ENCODE measurements at places on chromosomes 13 and 19.

- no peak for DNase-seq
Observed at GRCh38 chr19:16612636-16613035, 15.4 kb downstream of the MED26 start.

GRCh38 chr13:77994166-77994565 lies 75.5 kb upstream of the EDNRB start:
- DNase-seq = no peak

DNA sequence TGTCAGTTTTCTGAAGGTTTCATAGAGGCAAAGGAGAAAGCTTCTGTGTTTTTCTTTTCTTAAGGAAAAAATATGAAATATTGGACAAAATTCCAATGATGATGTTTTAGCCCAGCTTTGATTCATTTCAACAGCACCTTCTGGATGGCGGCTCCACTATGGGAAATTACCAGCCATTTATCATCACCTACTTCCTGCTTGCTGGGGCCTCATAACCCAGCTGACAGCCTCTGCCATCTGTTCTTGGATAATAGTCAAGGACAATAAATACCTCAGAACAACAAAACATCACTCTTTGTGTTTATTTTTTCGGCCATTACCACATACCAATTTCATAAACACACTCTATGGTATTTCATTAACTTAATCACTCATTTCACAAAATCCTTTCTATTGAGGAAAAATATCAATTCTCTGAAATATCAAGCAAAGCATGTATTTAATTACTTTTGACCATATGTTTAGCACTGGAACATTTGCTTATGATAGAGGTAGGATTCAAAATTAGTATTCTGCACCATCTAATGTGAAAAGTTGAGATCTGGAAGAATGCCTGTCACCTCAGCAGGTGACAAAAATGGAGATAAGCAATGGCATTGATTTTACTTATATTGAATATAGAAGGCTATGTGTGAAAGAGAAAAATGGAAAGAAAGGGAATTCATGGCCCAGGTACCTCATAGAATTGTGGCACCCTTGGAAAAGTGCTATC lies 629.7 kb downstream of the LIG4 start:
- DNase-seq = no peak

DNA sequence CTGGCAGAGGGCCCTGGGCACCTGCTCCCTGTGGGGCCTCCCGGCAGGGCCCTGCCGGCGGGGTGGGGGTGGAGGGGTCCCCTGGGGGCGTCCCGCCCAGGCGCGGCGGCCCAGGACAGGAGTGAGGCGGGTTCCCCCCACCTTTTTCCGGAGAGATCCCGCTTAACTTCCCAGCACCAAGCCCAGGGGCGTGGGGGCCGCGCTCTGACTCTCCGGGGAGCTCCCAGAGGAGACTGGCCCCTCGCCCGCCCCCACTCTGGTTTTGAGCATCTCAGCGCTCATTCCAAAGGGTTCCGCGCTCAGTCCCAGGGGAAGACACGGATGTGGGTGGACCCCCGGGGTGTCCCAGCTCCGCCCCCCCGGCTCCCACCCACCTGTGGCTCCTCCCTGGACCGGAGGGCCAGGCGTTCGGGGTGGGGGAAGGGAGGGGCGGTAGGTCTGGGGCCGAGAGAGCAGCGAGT lies 476 bp downstream of the C2CD4C start:
- no peak for DNase-seq

GRCh38 chr13:58908019-58908679 lies 1255.6 kb downstream of the DIAPH3 start:
- no peak for DNase-seq

DNA sequence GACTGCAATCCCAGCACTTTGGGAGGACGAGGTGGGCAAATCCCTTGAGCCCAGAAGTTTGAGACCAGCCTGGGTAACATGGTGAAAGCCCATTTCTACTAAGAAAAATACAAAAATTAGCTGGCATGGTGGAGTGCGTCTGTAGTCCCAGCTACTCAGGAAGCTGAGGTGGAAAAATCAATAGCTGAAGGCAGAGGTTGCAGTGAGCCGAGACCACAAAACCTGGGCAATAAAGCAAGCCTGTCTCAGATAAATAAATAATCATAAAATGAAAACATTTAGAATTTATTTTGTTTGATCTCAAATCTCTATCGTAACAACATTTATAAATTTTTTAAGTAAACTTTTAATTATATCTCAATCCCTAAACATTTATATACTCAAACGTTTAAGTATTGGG lies 36.6 kb downstream of the USP12 start:
- DNase-seq = no peak

GRCh38 chr19:30446850-30447552 lies 74.8 kb downstream of the ZNF536 start:
- no peak for DNase-seq

- DNase-seq = no peak
Observed at GRCh38 chr19:1103132-1103707, 574 bp upstream of the GPX4 start.

- no peak for DNase-seq
Observed at GRCh38 chr19:47176071-47176626, 45.5 kb downstream of the SAE1 start.

DNA sequence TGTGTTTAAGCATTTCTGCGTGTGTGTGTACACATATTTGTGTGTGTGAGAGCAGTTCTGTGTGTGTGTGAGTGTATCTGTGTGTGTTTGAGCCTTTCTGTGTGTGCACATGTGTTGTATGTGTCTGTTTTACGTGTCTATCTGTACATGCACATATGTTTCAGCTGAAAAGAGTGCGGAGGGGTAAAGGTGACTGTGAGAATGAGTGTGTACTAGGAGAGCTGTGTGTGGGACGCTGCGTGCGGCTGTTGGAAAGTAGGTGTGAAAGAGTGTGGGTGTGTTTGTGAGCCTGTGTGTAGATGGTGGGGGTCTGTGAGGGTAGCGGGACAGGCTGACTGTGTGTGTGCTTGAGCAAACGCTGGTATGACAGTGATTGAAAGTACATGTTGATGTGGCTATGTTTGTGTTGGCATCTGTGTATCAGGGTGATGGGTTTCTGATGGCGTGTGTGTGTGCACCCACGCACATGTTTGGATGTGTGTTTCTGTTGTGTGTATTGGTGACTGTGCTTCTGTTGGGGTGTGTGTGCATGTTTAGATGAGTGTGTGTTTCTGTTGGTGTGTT lies 7.5 kb upstream of the TPM4 start:
- no peak for DNase-seq

DNA sequence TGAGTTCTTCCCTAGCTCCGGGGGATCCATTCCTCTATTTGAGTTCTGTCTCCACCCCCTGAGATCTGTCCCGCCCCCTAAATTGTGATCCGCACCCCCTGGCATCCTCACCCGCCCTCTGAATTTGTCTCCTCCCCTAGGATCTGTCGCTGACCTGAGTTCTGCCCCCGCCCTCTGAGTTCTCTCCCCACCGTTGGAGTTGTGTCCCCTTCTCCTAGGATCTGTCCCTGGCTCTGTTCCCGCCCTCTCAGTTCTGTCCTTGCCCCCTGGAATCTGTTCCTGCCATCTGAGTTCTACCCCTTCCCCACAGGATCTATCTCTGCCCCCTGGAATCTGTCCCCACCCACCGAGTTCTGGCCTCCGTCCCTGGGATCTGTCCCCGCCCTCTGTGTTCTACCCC lies 1.0 kb upstream of the SLC17A7 start:
- DNase-seq = no peak

DNA sequence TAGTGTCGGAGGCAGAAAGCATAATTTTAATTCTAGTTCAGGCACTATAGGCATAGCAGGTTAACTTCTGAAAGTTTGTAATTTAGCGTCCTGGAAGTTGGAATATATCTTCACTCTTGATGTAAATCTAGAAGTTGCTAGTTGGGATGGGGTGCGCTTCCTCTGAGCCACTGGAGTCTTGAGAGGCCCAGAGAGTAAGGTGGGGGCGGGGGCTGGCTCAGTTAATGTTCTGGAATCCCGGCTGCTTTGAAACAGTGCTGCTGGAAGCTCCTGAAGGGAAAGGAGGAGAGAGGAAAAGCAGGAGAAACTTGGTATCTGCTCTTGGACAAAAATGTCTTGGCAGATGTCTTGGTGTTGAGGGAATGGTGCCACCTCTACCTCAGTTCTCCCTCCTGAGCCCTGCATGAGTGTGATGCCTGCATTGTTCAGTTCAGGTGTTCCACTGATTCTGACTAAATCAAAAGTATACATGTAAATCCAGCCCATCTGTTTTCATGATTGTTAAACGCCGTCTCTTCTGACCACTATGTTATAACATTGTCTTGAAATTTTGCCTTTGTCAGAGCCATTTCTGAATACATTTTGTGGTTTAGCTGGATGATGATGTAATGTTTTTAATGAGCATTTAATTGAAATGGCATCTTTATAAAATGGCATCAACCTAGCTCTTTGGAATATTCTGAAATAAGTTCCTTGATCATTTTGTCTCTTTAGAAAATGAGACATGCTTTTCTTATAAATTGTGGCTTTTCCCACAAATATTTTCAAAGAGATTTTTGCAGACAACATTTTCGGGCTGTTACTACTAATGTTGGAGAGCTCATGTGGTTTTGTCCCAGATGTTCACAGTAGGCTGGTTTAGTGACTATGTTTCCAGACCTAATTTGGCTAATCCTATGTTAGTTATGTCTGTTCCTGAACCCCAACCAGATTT lies 202.7 kb downstream of the SHISA2 start:
- no peak for DNase-seq

DNA sequence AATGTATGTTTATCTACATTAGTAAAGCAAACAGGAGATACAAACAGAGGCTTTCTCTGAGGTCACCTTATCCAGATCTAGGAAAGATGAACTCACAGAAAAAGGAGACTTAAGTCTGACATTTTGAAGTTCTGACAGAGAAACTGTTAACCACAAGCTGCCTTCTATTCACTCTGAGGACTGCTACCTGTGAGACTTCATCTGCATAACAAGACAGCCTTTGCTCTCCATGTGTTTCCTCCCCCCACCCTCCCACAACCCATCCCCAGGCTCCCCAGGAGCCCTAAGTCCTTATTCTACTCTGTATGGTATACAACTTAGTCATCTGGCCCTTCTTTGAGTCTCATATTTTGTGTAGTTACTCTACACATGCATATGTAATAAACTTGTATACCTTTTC lies 699.0 kb downstream of the FGF9 start:
- DNase-seq = no peak

GRCh38 chr13:50948601-50949000 lies 39.0 kb downstream of the RNASEH2B start:
- DNase-seq = no peak
